Right lung (tissue), 10 donors: ENCODE measurements at places on chromosomes 2 and 18.

DNA sequence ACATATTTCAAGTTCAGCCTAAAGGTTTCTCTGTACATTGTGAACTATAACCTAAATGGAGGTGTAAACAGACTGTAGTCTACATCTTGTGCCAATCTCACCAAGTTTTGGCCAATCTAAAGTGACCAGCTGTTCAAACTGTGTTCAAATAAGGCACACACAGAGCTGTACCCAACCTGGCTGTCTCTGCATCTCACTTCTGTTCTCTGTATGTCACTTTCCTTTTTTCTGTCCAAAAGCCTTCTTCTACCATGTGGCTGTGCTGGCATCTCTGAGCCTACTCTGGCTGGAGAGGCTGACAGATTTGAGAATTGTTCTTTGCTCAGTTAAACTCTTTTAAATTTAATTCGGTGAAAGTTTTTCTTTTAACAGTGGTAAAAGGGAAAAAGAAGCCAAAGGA, 817.9 kb downstream of the SOCS6 start:
- no peak for DNase-seq

- DNase-seq, result no peak
Observed at GRCh38 chr2:5596868-5597267, 95.3 kb upstream of the SOX11 start.

GRCh38 chr2:130836501-130837174, at the start of gene ARHGEF4:
Gene ARHGEF4, plus strand, starts transcription at chr2:130836914. Its CDS starts 40 bp downstream, at chr2:130836954.
- DNase-seq, result no peak

DNA sequence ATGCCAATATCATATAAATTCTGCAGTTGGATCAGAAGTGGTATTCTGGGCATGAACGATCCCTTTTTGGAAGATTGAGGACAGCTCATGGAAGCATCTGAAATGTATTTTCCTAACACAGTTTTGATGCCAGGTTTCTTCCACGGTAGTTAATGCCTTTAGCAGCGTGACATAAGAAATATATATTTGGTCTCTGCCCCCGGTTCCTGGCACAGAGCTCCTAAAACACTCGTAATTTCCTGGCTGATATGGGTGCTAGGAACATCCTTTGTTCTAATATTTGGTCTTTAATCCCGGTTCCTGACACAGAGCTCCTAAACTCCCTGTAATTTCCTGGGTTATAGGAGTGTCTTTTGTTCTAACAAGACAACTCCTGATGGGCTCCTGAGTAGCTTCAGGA, 8.2 kb upstream of the CABLES1 start:
- DNase-seq, result no peak

DNA sequence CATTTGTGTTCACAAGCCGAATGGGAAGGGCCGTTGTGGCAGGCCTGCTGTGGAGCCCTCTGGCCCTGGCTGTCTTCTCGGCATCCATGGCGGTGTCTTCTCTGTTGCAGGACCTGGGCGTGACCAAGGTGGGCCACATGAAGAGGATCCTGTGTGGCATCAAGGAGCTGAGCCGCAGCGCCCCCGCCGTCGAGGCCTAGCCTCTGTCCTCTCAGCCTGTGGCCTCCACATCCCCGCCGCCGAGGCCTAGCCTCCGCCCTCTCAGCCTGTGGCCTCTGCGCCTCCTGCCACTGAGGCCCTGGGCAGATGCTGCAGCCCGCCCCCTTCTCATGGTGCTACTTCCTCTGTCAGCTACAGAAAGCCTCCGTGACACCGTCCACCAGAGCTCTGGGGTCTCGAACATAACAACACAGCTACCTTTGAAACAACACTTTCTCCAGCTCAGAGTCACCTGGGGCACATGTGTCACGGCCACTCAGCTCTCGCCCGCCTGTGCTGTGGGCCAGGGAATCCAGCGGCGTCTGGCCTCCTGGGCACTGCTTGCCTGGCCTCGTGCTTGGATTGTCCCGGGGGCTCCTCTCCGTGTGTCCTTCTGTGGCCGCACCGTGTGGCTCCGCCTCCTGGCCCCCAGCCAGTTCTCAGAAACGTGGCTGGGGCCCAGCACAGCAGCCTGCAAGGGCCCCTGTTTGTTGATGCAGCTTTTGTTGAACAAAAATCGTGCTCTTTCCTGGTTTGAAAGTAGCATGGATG, 97.1 kb downstream of the USP40 start:
- no peak for DNase-seq

GRCh38 chr2:235496239-235496621, 2.4 kb downstream of the AGAP1 start:
- no peak for DNase-seq

- DNase-seq, result no peak
Observed at GRCh38 chr2:17638196-17638743, 97.8 kb downstream of the VSNL1 start.

GRCh38 chr2:129263939-129264338, 715.5 kb upstream of the RAB6C start:
- DNase-seq, result no peak

GRCh38 chr2:205948496-205948837, 137.5 kb downstream of the INO80D start:
- DNase-seq, result no peak

DNA sequence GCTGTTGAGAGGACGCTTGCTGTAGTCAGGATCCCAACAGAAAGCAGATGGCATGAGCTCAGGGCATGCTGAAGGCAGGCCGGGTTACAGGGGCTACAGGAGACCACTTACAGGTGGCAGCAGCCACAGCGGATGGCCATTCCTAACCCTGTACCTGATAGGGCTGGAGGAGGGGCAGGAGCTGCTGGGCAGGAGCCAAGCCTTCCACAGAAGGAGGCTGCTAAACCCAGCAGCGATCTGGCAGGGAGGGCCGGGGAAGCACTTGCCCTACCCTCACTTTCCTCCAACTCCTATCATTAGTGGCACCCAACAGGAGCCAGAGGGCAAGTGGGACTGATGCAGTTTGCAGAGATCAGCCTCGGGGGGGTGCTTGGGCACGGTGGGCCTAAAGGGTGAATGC, 2.0 kb downstream of the ASB18 start:
- DNase-seq, result no peak

GRCh38 chr18:7844017-7844416, 276.9 kb downstream of the PTPRM start:
- no peak for DNase-seq

- DNase-seq, result no peak
Observed at GRCh38 chr2:48605482-48606175, 12.0 kb upstream of the GTF2A1L start.

- no peak for DNase-seq
Observed at GRCh38 chr2:46116150-46116549, 181.1 kb upstream of the EPAS1 start.

- DNase-seq, result no peak
Observed at GRCh38 chr2:86416146-86416545, 25.0 kb upstream of the KDM3A start.

DNA sequence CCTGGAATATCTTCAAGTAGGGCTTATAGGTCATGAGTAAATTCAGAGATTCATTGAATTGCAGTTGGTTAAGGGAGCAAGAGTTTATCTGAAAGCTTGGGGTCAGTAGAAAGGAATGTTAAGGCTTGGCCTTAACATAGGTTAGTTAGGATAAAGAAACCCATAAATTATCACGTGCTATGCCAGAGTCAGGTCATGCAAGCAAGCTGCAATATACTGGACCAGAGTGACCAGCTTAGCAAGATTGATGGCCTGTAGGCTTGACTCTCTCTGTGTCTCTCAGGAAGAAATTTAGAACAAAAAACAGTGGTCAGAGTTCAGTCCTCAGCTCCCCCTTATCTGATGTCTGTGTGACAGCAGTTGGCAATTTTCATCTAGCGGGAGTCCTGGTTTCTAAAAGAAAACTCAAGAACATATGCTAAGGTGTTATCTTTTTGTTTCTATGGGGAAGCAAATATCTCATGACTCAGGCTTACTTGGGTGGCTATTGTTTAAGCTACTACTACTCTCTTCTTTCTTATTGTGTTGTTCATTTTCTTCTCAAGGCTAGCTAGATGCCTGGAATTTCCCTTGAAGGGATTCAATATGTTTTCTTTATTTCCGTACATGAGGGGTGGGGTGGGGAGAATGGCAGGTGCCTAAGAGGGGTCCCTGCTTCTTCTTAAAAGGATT, 28.7 kb upstream of the MARCO start:
- DNase-seq, result no peak
